ENCODE measurements at places on chromosomes 3 and 15. TPM values are rescaled to one million over a fixed set of nuclear protein-coding genes. Genes with fewer than 3 reads are reported as not detected.

GRCh38 chr15:64026591-64026990 is 19.7 kb downstream of the DAPK2 start:
- no peak for DNase-seq

DNA sequence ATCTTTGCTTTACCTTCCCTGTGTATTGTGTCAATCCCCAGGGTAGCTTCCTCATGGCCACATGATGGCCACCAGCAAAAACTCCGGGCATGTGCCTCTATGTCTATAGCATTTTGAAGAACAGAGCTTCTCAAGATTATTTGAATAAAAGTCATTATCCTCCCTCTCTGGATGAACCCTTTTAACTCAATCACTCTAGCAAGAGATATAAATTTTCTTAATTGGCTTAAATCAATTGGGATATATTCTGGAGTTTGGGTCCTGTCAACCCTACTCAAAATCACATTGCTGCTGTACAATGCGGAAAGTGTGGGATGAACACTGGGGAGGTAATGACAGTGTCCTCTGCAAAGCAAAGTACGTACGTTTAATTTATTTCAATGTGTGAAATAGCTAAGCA is 370.6 kb upstream of the LRRC3B start:
- DNase-seq: no peak

GRCh38 chr3:43222590-43222989 is 63.8 kb upstream of the SNRK start:
- no peak for DNase-seq

GRCh38 chr15:68784206-68784605 is 36.5 kb downstream of the ANP32A start:
- DNase-seq: no peak

- no peak for DNase-seq
These were observed 14.9 kb upstream of the GP9 start for GRCh38 chr3:129045675-129046036.

DNA sequence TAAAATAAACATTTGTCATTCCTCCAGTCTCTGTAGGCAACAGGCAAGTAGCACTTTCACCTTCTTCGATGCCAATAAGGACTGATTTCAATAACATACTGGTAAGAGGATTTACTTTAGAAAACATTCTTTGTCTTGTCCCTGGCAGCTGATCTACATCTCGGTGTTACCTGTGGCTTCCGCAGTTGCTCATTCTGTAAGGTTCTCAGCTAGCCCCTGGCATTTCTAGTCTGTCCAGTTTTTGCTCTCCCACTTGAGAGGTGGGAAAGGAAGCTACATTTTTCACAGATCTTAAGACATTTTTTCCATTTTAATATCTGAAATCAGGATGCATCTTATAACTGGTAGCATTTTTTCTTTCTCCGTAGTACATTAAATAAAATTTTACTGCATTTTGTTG is 19.7 kb upstream of the MAP6D1 start:
- no peak for DNase-seq

GRCh38 chr3:132071043-132071442 is 36.2 kb upstream of the CPNE4 start:
- peak; percentile 39 for DNase-seq

DNA sequence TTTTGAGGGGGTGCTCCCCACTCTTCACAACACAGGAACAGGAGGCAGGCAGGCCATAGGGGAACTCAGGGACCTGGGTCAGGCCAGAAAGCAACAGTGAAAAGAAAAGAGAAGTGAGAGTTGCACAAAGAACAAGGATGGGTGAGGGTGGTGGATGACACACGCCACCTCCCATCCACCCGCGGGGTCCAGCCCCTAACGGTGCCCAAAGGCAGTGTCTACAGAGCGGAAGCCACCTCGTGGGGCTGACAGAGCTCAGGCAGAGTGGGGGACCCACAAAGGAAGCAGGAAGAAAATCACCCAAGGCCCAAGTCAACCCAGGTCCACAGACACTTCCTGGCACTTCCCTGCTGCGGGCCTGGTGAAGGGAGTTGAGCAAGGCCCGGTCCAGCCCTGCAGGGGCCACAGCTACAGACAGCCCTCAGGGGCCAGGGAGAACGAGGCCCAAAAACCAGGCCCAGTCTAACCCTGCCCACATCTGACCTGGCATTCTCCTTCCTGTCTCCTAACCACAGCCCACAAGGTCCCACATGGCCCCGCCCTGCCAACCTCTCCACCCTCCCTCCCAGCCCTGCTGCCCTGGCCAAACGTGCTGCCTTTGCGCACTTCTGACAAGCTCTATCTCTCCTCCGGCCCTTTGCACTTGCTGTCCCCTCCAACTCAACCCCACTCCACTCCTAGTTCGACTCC is 5.9 kb downstream of the NUP210 start:
- peak; percentile 47 for DNase-seq

GRCh38 chr15:83775738-83776137 is 121.8 kb downstream of the ADAMTSL3 start:
- DNase-seq: no peak

DNA sequence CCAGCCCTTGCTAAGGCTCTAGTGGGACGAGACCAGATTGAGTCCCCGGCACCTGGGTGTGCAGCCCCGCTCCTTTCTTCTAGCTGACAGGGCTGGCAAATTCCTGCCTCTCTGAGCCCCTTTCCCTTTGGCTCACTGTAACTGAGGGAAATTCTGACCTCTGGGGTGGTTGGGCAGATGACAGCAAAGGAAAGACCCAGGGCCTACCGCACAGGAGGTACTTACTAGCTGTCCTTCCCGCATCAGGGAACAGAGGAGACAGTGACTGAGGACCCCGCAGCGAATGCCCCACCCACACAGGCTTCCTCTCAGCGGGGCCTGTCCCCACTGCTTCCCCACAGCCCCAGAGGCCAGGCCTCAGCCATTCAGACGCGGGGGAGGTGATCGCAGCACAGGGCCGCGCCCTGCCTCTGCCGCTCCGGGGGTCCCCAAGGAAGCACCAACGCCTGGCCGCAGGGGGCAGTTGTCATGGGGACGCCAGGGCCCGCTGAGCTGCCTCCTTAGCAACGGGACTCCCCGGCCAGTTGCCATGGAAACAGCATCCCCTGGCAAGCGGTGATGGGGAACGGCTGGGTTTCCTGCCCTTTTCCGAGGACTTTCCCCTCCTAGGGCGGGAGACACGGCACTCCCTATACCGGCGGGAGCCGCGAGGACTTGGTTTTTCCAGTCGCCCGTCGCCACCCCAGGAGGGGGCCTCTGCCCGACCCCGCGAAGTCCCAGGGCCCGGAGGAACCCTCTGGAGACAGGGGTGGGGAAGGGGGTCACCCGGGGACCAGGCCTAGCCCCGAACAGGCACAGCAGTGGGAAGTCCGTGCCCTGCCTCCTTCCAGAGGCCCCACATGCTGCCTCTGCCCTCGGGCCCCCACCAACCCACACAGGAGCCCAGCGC is 50.1 kb downstream of the HCN4 start:
- DNase-seq: no peak

DNA sequence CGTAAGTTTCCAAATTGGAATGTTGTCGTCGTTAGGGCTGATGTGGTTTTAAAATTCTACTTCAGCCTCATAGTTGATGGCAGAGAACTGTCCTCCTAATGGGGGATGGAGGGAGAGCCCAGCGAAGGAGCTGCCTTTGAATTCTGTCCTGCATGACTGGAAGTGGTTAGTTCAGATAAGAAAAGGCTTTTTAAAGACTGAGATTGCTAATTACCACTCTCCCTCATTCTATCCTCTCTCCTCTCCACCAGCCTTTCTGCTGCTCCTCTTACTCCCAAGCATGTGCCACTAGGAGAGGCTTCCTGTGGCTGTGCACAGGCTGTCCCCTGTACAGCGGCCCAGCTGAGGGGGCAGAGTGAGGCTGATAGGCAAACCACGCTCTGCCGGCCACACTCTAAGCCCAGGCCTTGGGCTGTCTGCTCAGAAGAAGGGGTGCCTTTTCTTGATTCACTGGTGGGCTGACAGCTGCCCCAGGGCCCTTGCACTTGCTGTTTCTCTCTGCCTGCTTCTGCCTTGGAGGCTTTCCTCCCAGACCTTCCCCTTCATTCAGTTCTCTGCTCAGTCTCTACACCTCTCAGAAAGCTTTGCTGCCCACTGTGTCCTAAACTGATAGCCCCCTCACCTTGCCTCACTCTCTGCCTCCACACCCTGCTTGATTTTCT is 8.7 kb upstream of the PAQR9 start:
- DNase-seq: no peak

- no peak for DNase-seq
These were observed 117.2 kb upstream of the FAM174B start for GRCh38 chr15:92772626-92773244.

DNA sequence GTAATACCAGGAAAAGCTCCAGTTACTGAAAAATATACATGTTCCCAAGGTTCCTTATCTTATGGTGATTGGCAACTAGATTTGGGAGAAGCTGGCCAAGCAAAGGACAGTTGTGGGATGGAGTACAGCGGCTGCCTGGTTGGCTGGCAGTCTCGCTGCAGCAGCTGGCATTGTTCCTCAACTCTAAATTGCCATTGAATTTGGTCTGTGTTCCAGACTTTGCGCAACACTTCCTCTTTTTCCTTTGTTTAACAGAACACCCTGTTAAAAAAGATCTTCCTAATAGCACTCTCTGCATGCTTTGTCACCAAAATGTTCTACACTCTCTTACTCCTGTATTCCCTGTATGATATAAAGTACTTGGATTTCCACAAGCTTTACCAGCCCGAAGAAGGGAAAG is 420.6 kb upstream of the RBMS3 start:
- peak; percentile 48 for DNase-seq

DNA sequence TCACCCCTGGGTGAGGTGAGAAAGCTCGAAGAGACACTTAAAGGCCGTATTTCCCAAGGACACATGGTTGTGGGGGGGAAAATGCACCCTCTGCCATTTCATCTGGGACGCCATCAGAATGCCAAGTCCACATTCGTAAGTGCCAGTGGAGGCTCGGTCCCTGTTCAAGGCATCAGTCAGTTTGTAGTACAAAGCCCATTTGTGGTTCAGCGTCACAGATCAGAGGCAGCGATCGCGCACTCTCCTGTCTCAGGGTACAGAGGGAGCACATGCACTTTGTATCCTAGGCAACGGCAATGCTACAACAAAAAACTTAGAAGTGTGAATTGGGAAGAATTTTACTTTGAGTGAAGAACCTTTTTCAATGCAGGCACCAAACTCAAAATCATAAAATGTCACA is 27.2 kb downstream of the SEMA6D start:
- DNase-seq: no peak

- DNase-seq: no peak
These were observed 50.7 kb upstream of the CCR2 start for GRCh38 chr3:46303240-46303639.

DNA sequence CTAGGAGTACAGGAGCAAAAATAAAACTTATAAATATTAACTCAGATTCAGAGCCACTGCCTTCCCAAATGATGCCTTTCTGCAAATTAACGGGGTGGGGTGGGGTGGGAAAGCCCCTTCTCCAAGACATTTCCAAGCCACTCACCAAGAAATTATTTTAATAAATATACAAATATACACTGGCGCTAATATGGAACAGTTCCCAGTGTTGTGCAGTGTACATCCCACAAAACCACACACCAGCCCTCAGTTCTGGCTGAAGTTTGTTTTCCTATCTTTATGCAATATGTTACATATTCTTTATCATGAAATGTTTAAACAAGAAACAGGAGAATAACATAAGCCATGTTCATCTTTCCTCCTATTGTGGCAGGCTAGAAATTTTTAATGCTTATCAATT is 53.0 kb upstream of the GYG1 start:
- DNase-seq: no peak

GRCh38 chr3:46981932-46982471 is 2.5 kb downstream of the NBEAL2 start:
- no peak for DNase-seq

- no peak for DNase-seq
These were observed 21.3 kb downstream of the THBS1 start for GRCh38 chr15:39602143-39602542.

DNA sequence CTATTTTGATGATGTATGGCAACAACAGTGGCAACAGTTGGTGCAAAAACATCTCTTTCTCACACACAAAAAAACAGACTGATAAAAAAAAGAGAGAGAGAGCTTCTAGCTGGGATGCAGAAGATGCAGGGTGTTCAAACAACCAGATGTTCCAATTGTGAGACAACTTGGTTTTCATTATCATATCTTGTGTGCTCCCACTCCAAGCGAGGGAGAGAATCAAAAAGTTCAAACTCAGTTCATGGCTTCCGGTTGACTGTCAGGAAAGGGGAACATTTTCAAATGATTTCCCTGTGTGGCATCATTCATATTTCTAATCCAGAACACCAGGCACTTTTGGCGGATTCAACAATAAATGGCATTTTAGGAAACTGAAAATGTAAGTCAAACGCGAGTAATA is 72.1 kb downstream of the RSL24D1 start:
- DNase-seq: no peak

GRCh38 chr3:184003187-184003967 is 14.3 kb downstream of the ABCC5 start:
- DNase-seq: no peak

- DNase-seq: peak; percentile 45
These were observed at the start of gene ACTC1 for GRCh38 chr15:34795267-34796081. Gene ACTC1, minus strand, starts transcription at chr15:34795549. Its CDS starts 741 bp downstream, at chr15:34794808.

DNA sequence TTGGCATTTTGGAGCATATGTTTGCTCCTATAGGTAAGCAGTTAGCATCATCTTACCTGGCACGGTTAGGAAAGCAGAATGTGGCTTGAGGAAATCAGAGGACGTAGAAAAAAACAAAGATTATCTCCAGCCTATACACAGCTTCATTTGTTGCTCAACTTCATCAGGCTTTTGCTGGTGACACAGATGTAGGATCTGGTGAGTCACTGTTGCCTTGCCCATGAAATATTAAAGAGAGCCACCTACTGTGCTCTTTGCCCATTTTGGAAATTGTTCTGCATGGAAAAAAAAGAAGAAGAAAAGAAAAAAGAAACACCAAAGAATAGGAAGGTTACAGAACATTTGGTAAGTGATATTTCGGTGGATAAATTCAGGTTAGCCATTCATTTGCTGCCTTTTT is 3.8 kb downstream of the IL1RAP start:
- DNase-seq: peak; percentile 81

- DNase-seq: no peak
These were observed 90.0 kb downstream of the FBLN2 start for GRCh38 chr3:13638927-13639326.

DNA sequence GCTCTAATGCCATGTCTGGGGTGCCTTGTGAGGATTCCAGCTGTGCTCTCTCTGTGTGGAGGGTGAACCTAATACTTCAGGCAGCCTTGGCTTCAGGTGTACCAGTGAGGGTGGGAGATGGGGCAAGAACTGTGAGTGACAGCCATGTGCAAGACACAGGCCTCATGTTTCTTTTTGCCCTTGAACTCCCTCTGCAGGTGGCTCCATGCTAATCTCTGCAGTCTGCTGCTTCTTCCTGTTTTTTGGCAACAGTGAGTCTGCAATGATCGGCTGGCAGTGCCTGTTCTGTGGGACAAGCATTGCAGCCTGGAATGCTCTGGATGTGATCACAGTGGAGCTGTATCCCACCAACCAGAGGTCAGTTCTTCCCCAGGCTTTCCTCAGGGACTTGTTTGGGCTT is 189.3 kb downstream of the SV2B start:
- no peak for DNase-seq

Gene KIF15
- total RNA-seq: 5.6 TPM

Gene SLC51A
- total RNA-seq: not detected

Gene FOXL2NB
- total RNA-seq: 0.20 TPM

Gene MORC1
- total RNA-seq: not detected

Gene CMTM8
- 3.2 TPM for total RNA-seq

Gene EPHB3
- 4.0 TPM for total RNA-seq

Gene MST1R
- 66.4 TPM for total RNA-seq

Gene RHOV
- 1.7 TPM for total RNA-seq

Gene MIX23
- 78.2 TPM for total RNA-seq

Gene SLC27A2
- total RNA-seq: 0.84 TPM
